ENCODE measurements at places on chromosomes 12 and 14.
A peak's percentile ranks its signal among the peaks of the same experiment; 100 is the strongest.

- no peak for DNase-seq
These were observed 83.4 kb downstream of the STXBP6 start for GRCh38 chr14:24966579-24966964.

GRCh38 chr14:82511399-82511798 lies 977.7 kb upstream of the SEL1L start:
- no peak for DNase-seq

DNA sequence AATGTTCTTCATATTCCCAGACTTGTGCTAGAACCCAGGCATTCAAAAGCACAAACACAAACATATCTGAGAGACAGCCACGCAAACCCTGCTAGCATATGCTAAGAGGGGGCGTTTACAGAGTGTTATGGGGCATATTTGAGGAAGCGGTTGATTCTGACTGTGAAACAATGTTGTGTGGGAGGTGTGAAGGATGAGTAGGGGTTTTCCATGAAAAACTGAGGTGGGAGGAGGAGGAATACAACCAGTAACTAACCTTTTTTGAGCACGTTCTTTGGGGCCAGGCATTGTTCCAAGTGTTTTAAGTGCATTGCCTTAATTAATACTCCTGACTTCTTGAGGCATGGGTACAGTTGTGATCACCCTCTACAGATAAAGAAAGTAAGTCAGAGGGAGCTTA lies 499.5 kb downstream of the AACS start:
- no peak for DNase-seq

- DNase-seq = no peak
These were observed 19.8 kb downstream of the ACAD10 start for GRCh38 chr12:111705672-111706071.

DNA sequence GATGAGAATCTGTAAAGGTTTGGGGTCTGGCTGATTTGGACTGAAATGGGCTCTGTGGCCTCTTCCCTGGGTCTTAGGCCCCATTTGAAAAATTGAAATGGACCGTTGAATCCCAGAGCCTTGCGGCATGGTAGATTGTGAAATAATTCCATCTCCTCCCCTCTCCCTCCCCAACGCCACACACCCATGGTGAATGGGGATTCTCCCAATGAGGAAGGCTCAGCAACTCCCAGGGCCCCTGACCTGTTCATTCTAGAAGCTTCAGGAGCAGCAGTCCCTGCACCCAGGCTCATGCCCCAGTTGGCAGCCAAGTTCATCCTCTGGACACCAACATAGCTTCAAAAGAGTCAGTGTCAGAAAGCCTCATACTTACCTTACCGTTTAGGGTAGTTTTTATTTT lies 217.4 kb downstream of the ZFP36L1 start:
- DNase-seq = no peak

DNA sequence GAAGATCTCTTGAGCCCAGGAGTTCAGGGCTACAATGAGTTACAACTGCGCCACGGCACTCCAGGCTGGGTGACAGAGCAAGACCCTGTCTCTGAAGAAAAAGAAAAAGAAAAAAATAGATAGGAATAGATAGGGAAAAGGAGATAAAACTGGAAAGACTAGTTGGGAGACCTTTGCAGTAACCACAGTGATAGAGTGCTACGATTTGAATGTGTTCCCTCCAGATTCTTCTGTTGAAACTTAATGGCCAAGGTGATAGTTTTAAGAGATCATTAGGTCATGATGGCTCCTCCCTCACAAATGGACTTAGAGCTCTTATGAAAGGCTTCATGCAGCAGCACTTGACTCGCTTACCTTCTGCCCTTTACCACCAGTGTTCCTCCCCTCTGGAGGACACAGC lies 13.5 kb upstream of the ATF1 start:
- no peak for DNase-seq

DNA sequence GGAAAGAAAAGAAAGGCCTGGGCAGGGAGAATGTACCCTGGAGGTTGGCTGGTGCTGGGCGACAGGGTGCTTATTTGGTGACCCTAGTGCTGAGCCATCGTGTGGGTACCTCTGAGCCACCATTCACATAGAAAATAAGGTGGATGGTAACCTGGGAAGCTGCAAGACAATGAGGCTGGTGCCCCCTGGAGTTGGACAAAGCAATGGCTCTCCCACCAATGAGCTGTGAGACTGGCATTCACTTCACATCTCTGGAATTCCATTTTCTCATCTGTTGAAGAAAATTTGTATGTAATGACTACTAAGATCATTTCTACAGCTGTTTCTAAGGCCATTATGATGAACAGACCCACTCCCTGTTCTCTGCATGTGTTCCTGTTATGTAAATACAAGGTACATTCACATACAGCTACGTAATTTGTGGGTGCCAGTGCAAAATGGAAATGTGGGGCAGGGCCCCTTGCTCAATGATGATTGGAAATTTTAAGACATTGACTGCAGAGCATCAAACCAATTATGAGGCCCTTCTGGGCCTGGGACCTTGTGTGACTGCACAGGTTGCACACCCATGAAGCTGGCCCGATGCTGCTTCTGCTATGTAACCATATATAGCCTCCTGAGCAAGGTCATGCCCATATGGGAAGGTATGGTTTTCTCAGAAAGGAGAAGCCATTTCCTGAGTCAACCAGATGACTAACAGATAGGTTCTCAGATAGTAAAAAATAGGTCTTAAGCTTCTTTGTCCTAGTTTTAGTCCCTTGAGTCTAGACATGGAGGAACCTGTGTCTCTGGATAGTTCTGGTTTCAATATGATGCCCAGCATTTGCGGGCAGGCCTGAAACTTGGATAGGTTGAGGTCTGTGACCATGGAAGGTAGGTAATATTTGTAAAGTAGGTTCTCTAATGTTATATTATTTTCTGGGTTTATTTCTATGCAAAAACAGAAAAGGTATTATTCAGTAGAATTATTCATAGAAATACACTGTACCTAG lies 63.4 kb upstream of the IGF1 start:
- DNase-seq = peak; percentile 35

DNA sequence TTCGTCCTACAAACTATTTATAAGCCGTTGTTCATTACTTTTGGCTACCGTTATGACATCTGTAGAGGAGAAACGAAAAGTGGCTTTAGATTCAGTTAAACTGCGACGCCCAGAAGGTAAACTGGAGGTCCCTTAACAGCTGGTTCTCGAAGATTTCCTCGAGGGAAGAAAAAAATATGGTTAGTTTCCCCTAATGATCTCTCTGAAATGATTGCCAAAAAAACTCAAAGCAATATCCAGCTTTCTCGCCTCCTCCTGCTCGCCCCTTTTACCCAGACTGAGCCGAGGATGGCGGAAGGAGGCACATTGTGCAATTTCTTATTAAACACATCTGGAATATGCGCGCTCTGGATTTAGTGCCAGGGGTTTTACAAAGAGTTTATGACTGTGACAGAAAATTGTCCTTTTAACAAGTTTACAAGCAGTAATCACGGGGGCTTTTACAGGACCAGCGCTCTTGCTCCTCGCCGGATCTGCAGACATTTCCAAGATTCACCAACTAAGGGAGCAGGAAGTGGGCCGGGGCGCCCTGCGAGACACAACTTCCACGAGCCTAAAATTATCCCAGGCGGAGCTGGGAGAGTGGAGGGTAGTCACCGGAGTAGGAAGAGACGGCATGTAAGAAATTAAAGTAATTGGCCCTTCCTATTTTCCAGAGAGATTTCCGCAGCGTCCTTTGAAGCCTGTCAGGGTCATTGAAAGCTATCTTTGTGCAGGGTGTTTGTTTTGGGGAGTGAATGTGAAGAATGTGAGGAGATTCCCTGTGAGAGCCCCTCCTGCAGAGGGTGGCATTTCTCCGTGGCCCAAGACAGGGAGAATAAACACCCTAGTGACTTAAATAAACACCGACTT lies 5.6 kb downstream of the SIX1 start:
- DNase-seq = no peak

DNA sequence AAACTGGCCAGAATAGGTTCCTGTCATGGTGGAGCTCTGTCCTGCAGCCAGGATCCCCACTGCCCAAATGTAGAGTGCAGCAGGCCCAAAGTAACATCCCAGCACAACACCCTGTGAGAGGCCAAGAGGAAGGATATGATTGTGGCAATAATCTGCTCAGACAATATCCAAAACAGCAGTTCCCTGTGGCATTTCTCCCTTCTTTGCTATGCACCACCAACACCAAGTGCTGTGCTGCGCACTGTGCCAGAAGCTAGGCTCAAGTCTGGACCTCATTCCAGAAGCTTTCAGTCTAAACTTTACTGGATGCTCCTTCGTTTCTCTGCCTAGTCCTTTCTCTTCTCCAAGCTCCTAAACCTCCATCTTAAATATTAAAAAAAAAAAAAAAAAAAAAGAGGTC lies 33.4 kb downstream of the SLC11A2 start:
- DNase-seq = peak; percentile 31

DNA sequence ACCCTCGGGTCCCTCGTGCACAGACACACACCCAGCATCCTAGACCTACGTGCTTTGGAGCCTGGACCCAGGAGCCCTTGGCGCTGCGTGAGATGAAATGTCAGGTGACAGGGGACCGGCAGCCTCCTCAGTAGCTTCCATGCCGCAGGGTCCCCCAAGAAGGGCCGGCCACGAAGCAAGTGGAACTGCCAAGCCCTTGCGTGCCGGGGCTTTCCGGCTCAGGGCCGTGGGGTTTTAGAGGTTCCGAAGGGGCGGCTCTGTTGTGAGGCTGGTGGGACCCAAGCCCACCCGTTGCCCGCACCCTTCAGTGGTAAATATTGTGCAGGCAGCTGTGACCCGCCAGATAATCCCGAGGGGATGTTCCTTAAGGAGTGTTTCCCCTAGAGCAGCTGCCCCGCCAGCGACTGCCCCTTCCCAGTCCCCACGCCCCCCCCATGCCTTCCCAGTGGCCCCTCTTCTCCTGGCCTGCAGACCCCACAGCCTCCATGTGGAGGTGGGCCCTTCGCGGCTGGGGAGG lies 133.7 kb downstream of the ADGRD1 start:
- DNase-seq = peak; percentile 18

GRCh38 chr14:33972583-33973081 lies 21.8 kb upstream of the EGLN3 start:
- no peak for DNase-seq

DNA sequence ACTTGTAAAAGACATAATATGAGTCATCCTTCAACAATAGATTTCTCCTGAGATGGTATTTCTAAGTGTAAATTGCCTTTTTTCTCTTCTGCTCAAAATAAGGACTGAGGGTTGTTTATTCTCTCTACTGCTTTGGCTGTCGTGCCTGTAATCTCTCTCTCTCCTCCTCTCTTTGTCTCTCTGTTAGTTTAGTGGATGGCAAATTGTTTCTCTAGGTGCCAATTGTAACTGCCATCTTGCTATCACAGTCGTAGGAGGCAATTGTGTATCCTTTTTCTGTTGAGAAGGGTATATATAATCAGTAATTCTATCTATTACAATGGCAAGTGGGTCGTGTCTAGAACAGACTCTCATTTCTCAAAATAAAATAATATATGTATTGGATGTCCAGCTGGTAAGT lies 545.0 kb upstream of the FBXO33 start:
- no peak for DNase-seq

- no peak for DNase-seq
These were observed at the start of gene GARIN6 for GRCh38 chr12:99647453-99647852. Gene GARIN6, plus strand, starts transcription at chr12:99647753. Its CDS starts 422 bp downstream, at chr12:99648175.

- peak; percentile 47 for DNase-seq
These were observed at the start of gene NRXN3 for GRCh38 chr14:78170203-78170602. Gene NRXN3, plus strand, starts transcription at chr14:78170373. Its CDS starts 72,721 bp downstream, at chr14:78243094.

DNA sequence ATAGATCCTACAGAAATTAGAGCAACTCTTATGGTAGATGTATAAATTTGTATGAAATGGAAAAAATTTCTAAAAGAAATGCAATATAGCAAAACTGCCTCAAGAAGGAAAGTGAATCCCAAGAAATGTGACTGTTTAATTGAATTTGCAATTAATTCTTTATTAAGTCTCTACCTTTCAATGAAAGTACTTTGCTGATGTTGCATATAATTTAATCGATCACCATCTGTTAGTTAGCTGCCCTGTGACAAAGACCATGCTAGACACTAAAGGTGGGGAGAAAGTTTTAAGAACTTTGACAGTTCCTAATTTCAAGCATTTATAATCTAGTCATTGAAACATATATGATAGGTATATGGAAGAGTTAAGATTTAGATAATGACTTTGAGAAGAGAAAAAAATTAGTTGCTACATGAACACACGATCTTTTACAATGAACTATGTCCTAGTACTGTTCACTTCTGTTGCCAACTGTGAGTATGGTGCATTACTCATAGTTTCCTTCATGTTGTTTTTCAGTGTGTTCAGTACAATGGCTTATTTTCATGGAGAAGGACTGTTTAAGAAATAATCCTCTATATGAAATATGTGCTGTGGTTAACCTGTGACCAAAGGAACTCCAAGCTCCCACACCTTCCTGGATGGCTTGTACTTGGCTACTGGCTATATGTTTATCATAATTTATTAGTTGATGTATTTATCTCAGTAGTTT lies 128.4 kb downstream of the METTL25 start:
- no peak for DNase-seq

DNA sequence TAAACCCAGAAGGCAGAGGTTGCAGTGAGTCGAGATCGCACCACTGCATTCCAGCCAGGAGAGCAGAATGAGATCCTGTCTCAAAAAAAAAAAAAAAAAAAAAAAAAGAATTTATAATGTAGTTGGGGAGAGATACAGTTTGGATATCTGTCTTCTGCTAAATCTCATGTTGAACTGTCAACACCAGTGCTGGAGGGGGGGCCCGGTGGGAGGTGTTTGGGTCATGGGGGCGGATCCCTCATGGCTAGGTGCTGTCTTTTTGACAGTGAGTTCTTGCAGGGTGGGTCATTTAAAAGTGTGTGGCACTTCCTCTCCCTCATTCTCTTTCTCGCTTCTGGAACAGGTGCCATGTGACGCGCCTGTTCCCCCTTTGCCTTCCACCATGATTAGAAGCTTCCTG lies 32.8 kb downstream of the CLIP1 start:
- no peak for DNase-seq

DNA sequence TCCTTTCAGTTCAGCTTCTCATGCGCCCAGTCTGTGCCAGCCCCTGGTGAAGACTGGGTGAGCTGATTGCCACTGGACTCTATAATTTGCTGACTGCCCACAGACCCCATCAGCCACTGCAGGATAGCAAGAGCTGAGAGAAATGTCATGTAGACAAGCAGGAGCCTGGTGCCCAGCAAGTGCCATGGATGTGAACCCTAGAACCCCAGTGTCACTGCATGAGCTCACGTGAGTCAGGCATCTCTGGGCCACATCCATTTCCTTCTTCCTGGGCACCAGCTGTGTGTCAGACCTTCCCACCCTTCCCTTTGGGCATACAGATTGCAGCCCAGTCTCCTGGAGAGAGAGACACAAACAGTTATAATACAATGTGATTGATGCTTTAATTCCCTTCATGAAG lies 73.8 kb downstream of the NTF3 start:
- no peak for DNase-seq

All from D341Med (cell line).